ENCODE measurements at places on chromosomes 4 and X. TPM values are rescaled to one million over a fixed set of nuclear protein-coding genes. Genes with fewer than 3 reads are reported as not detected.
A peak's percentile ranks its signal among the peaks of the same experiment; 100 is the strongest.

DNA sequence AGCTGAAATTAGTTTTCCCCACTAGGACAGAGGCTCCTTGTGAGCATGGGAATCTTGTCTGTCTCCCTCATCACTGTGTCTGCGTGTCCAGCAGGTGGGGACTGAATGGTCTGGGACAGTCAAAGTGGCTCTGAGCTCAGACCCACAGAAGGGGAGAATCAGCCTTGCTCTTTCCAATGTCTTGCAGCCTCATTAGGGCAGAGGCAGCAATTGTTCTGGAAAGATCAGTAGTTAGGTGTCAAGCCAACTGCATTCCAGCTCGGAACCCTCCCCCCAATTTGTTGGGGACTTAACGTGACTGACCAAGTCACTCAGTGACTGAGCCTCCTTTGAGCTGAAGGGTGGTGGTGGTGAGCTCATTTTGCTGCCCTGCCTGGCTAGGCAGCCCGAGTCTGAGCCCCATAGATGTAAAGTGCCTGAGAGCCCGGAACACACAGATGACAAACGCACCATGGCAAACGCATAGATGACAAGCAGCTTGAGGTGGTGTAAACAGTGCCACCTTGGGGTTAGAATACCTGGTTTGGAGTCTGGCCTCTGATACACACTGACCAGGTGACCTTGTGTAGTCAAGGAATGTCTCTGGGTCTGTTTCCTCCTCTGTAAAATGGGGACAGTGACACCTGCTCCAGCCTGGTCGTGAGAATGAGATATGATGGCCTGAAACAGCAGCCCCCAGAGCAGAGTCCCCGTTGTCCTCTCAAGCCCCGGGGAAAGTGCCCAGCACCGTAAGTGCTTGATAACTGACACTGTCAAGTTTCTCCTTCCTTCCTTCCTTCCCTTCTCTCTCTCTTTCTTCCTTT lies 2.7 kb upstream of the SORCS2 start:
- no peak for DNase-seq

- DNase-seq = no peak
These were observed 24.3 kb downstream of the TMEM255A start for GRCh38 chrX:120286733-120287512.

- no peak for DNase-seq
These were observed 316.0 kb downstream of the TRIML1 start for GRCh38 chr4:188455062-188455752.

ADGRG2 gene
- 12.5 TPM for total RNA-seq

MAGEC3 gene
- total RNA-seq = not detected

ITIH6 gene
- total RNA-seq = not detected

CCDC110 gene
- total RNA-seq = 0.78 TPM

- no peak for DNase-seq
These were observed 176.4 kb downstream of the IL13RA2 start for GRCh38 chrX:114841051-114841450.

DNA sequence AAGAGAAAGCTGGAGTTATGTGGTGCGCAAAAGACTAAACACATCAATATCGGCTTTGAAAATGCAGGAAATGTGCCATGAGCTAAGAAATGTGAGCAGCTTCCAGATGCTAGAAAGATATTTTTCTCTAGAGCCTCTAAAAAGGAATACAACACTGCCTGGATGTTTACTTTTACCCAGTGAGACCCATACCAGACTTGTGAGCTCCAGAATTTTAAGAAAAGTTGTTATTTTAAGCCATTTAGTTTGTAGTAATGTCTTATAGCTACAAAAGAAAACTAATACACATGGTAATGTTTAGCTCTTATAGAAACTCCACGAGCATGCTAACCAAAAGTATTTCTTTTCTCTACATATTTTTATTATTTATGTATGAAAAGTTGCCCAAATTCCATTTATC lies 1389.4 kb downstream of the C4orf33 start:
- DNase-seq = no peak

SCML2 gene
- 0.92 TPM for total RNA-seq

- DNase-seq = peak; percentile 78
These were observed 28.1 kb upstream of the SPON2 start for GRCh38 chr4:1200425-1201035.

- DNase-seq = peak; percentile 60
These were observed 30.1 kb upstream of the BBS7 start for GRCh38 chr4:121900132-121900983.

DNA sequence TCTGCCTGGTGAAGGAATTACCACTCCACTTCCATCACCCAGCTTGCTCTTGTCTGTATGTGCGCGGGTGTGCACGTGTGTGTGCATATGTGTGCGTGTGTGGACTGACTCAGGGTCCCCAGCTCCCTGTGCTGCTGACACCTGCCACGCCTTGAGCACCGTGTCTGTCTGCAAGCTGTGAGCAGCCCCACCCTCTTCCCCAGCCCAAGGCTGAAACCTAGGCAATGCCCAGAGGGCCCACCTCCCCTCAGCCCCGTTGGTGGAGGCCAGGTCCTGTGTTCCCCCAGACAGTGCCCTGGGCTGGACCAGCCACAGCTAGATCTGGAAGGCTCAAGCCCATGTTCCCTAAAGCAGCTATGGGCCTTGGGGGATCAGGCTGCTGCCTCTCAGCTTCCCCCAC lies 2.0 kb upstream of the CCNQ start:
- DNase-seq = no peak

ESX1 gene
- total RNA-seq = not detected

MPP1 gene
- 48.5 TPM for total RNA-seq

DNA sequence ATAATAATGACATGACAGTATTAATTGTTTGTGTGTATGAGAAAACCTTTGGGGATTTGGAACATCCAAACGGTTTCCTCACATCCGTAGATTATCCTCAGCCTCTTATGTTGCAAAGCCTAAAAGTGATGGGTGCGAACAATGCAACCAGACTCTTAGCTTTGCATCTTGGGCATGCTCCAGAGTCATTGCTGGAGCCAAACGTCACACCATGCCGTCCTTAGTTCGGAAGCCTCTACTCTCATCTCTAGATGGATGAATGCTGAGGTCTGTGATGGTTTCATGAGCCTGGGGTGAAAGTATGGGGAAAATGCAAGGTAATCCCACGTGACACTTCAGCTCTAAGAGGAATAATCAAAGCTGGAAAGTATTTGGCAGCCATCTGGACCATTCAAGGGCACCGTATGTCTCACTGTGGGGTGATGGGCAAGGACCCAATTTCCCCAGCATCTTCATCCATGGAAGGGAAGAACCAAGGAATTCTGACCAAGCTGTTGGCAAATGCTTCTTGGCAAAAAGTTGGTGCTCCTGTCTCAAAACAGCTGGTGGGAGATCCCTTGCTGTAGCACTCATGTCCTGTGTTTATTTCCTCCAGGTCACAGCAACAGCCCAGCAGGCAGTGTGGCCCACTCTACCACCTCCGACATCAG lies 6.3 kb upstream of the RTL5 start:
- no peak for DNase-seq

MND1 gene
- 1.7 TPM for total RNA-seq

- no peak for DNase-seq
These were observed 180.6 kb downstream of the RNF150 start for GRCh38 chr4:140952717-140953116.

All from mucosa of gallbladder (tissue), 1 donor.